ENCODE measurements at places on chromosomes 1 and 21.

GRCh38 chr1:37448185-37448584 lies 26.2 kb upstream of the ZC3H12A start:
- DNase-seq: no peak

- DNase-seq: no peak
These were observed 17.2 kb upstream of the AKIRIN1 start for GRCh38 chr1:38973659-38974437.

- no peak for DNase-seq
These were observed 21.2 kb upstream of the ADAR start for GRCh38 chr1:154629061-154629674.

DNA sequence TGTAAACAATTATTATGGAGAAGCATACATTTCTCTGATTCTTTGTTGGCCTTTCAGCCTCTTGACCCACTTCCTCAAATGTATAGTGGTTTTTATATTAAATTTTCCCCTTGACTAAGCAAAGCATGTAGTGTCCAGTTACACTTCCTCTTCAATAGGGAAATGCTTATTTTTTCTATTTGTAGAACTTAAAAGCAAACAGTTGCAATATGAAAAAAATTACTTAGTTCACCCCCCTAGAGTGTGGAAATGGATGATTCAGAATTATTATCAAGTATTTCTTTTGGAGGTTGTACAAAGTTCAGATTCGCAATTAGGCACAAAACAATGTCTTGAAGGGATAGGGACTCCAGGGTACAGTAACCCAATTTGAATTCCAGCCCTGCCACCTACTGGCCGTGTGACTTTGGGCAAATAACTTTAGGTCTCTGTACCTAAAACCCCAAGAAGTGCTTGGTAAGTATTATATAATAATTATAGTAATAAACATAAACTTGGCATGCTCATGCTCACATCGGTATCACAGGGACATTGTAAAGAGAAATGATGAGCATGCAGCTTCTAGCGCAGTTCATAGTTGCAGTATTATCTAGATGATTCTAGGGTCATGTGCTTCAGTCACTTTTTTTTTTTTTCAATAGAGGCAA lies 28.6 kb upstream of the IFNGR2 start:
- DNase-seq: no peak

DNA sequence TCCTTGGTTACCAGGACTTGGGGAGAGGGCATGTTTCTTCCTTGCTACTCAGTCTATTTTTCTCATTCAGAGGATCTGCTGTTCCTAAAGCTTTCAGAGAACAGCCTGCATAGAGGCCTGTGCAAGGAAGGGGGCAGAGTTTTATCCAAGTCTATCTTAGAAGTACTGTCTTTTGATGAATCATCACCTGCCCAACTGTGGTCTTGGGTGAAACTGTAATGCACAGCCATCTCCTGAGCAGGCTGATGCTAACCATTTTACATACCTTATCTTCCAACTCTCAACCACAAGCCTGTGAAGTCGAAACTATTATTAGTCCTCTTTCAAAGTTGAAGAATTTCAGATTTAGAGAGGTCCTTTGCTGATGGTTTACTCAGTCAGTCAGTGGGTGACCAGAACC lies 368.0 kb downstream of the HHAT start:
- no peak for DNase-seq

Measured in cardiac septum (tissue), 1 donor.